ENCODE measurements at places on chromosomes 12 and 14. TPM values are rescaled to one million over a fixed set of nuclear protein-coding genes. Genes with fewer than 3 reads are reported as not detected.

DNA sequence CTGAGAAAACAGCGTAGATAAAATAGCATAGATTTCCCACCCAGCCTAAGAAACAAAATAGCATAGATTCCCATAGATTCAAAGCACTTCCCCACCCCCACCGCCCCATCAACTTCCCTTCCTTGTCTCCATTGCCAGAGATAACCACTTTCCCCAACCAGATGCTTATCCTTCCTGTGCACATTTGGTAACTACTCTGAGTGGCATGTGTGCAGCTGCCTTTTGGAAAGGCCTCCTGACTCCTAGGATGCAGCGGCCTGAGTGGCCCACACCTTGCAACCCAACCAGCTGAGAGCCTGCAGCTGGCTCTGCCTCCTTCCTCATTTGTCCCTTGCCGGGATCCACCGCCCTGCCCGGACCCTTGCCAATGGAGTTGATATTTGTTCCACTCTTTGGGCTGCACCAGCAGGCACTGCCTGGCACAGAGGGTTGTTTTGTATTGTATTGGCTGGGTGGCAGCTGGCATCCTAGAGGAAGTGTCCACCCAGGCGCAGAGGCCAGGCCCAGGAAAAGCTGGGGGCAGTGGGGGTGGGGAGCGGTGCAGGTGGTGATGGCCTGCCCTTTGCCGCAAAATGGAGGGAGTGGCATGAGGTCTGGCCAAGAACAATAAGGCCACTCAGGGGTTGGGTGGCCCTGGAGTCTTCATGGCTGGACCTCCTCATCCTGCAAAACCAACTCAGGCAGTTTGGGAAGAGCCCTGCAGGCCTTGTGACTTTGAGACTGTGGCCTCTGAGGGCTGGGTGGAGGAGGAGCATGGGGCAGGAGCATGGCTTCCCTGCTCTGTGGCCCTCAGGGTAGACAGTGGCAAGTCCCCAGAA is 4.9 kb downstream of the SLC48A1 start:
- DNase-seq: no peak

- DNase-seq: no peak
Measured at GRCh38 chr14:84323450-84323849, 1206.5 kb upstream of the FLRT2 start.

Gene KERA
- total RNA-seq: not detected

- DNase-seq: no peak
Measured at GRCh38 chr12:31471823-31472222, 119.1 kb downstream of the DENND5B start.

Gene C12orf42
- not detected for total RNA-seq

- no peak for DNase-seq
Measured at GRCh38 chr14:100540926-100541620, 46.1 kb downstream of the BEGAIN start.

Gene ENDOU
- total RNA-seq: not detected
